Activated T-helper 1 cell treated with Interleukin-2 at 50 U/mL for 16 hours (primary cell): ENCODE measurements at places on chromosomes 7 and 10.
A peak's percentile ranks its signal among the peaks of the same experiment; 100 is the strongest.

GRCh38 chr7:152106990-152107389 is 81.5 kb downstream of the GALNT11 start:
- DNase-seq = no peak

GRCh38 chr7:33459340-33459751 is 330.0 kb downstream of the BBS9 start:
- DNase-seq = no peak

DNA sequence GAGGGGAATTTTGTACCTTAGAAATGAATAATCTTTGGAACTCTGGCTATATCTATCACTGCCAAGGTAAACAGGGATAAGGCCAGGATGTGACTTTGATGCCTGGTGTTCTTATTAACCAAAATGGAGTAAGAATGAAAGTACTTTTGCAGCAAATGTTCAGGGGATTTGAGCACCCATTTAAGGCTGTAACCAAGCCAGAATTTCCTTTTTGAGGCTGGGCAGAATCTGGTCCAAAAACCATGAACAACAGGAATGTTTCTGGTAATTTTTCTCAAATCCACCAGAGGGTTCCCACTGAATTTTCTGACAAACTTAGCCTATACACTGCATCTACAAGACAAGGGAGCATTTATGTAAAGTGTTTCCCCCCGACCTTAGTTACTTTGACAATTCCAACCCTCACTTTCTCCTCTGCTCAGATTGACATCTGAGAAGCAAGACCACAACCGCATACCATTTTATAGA is 120.6 kb downstream of the BAMBI start:
- no peak for DNase-seq

GRCh38 chr7:67021260-67021659 is 24.6 kb downstream of the TYW1 start:
- DNase-seq = no peak

- DNase-seq = no peak
Observed at GRCh38 chr7:149879766-149880637, 6.2 kb downstream of the ATP6V0E2 start.

DNA sequence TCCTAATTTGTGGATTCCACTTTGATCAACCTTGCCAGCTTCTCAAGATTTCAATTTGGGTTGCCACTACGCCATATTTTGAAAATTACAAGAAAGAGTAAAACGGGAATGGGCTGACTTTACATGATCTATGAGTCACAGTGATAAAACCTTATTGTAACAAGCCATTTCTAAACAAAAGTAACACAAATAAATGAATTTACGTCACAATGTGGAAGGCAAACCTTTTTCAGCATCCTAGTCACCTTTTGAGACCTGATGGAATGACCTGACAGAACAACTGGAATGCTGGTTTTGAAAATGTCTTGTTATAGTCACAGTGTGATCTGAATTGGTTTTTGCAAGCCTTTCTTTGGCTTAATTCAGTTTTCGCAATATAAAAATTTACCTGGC is 85.9 kb downstream of the CDK6 start:
- DNase-seq = no peak

DNA sequence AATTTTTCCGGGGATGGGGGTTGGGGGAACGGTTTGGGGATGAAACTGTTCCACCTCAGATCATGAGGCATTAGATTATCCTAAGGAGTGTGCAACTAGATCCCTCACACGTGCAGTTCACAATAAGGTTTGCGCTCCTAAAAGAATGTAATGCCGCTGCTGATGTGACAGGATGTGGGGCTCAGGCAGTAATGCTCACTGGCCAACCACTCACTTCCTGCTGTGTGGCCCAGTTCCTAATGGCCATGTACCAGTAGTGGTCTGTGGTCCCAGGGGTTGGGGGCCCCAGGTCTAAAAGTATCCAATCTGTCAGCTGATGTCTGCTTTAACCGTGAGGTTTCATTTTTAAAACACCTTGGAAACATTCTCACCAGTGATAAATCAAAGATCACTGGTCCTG is 2.2 kb downstream of the STN1 start:
- no peak for DNase-seq

- DNase-seq = no peak
Observed at GRCh38 chr10:6563075-6563474, 17.0 kb downstream of the PRKCQ start.

DNA sequence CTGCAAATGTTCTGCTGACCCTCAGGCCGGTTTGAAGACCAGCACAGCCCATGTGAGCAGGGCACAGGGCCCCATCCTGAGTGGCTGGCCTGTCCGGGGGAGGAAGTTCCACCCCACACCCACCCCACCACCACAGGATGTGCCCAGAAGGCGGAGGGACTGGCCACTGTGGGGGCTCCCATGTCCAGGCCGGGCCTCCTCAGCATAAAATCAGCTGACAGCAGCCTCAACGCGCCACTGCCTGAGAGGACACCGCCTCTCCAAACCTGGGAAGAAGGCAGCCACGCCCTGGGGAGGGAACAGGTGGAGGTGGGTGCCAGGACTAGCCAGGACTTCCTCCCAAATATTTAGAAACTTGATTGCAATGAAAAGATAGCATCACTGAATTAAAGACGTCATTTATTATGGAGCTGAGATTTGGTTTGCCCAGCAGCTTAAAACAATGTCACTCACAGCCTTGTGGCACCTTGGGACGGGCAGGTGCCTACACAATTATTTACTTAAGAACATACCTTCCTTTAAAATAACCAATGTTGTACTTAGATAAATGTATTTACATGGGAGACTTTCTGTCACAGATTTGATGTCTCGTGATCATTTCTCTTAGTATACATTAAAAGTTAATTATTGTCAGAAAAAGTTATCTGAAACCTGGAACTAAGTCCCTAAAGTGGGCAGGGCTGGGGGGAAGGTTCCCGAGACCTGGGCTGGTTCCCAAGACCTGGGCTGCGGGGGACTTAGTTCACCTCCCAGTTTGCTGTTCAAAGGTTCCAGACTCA is 27.3 kb upstream of the FAM20C start:
- no peak for DNase-seq

- no peak for DNase-seq
Observed at GRCh38 chr7:99407872-99408378, 472 bp downstream of the PDAP1 start.

DNA sequence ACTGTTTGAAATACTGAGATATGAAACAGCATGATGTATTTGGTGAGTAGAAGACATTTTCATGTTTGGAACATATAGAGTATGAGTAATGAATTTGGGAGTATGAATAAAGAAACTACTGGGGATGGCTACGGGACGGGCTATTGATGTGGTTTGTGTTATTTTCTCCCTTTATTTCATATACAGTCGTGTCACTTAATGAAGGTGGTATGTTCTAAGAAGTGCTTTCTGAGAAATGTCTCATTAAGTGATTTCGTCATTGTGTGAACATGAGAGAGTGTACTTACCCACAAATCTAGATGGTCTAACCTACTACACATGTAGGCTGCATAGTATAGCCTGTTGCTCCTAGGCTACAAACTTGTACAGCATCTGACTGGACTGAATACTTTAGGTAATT is 106.3 kb downstream of the CCNY start:
- no peak for DNase-seq

- DNase-seq = no peak
Observed at GRCh38 chr10:103854686-103855391, 537 bp downstream of the SH3PXD2A start.

DNA sequence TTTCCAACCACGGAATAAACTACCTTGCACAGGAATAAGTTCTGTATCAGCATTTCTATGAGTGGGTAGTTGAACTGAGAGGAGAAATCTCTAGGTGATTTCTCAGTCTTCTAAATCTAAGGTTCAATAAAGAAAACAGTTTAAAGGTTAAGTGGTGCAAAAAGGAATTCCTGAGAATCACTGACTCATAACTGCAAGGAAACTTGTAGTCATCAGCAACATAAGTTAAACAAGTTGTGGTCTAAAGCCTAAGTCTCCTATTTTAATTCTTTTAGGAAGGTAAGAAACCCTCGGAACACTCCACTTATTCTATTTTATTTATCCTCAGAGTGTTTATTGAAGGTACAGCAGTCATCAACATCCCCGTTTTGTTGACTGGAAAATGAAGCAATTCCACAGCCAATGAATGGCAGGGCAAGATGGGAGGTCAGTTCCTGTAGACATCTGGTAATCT is 92.4 kb upstream of the PIK3CG start:
- DNase-seq = no peak

DNA sequence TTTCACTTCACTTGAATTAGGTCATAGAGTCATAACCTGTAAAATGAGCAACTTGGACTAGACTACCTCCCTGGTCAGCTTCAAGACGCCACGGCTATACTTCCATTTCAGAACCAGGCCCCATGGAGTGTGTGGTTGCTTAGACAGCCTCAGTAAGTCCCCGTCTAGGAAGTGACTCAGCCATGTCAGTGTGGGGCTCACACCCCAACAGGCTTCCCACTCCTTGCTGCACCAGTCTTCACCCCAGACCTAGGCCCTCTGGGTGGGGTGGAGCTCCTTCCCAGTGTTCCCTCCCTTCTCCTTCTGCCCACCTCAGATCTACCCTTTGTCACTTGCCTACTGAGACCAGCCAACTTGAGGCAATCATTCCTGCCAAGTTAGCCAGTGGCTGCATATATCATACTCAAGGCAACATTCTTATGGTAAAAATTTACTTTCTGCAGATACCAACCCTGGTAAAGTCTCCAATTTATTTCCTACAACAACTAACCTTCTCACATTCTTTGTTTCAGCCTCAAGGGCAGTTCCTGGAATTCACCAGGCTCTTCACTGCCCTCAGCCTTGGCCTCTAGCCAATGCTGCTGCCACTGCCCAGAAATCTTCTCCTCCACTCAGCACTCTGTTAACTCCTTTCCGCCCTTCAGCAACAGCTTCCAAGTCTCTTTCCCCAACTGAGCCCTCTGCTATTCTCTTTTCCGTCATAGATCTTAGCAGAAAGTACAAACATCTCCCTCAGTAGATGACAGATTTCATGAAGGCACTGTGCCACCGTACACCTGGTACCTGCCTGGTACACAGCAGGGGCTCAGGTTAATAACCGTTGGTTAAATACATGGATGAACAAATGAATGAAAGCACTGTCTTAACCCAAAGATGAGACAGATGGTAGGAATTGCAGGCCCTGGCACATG is 31.3 kb upstream of the ZNRF2 start:
- DNase-seq = no peak

GRCh38 chr7:104861729-104862390 is 152.1 kb upstream of the KMT2E start:
- DNase-seq = no peak

- DNase-seq = no peak
Observed at GRCh38 chr10:79248341-79249185, 98.7 kb upstream of the PPIF start.

- no peak for DNase-seq
Observed at GRCh38 chr7:87206361-87206760, 13.2 kb downstream of the TMEM243 start.

DNA sequence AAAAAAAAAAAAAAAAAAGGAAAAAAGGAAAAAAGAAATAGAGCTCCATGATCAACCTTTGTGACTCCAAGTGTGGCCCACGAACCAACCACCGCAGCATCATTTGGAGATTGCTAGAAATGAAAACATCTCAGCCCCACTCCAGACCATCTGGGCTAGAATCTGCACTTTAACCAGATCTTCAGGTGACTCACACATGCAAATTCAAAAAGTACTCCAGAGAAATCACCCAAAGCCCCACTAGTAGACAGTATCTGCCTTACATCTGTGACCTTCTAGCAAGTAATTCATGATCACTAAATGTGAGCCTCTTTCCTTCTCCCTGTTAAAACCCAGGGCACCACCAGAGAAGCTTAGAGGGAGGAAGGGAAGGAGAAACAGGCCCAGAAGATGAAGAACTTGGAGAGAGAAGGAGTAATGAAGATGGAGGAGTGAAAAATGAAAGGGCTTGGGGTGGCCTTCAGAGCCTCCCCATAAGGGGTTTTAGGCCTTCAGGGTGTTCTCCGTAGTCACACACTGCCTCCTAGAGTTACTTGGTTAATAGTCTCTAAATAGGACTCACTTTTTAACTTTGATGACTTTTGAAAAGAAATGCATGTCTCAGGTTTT is 94.0 kb downstream of the SLC37A3 start:
- DNase-seq = peak; percentile 3

DNA sequence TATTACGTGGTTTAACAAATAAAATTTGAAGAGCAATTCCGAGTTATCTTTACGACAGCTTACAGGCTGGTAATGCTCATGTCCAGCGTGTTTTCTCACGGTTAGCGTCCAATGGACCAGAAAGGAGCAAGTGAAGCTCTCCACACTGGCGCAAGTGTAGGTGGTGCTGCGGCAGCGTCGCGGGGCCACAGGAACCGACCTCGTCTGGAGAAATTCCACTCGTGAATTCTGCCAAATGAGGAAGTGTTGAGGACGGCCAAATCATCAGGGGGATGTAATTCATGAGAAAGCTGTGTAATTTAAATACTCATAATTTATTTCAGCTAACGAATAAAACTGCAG is 350 bp upstream of the ZNF37A start:
- DNase-seq = no peak

- no peak for DNase-seq
Observed at GRCh38 chr10:124224331-124225028, 131.1 kb upstream of the CHST15 start.

DNA sequence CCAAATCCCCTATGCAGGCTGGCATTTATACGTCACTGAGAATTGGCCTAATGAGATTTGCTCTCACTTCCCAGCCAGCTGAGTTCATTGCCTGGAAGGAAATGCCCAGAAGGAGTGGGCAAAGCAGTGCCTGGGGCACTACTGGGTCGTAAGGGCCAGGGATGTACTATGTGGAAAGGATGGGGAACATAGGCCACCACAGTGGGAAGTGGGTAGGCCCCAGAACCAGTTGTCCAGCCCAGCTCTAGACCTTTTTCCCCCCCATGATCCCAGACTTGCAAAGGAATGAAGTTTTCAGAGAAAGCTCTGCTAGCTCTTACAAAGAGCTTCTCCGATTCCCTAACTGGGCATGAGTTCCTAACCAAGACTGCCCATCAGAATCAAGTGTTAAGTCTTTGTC is 13.9 kb downstream of the TRPV5 start:
- no peak for DNase-seq

DNA sequence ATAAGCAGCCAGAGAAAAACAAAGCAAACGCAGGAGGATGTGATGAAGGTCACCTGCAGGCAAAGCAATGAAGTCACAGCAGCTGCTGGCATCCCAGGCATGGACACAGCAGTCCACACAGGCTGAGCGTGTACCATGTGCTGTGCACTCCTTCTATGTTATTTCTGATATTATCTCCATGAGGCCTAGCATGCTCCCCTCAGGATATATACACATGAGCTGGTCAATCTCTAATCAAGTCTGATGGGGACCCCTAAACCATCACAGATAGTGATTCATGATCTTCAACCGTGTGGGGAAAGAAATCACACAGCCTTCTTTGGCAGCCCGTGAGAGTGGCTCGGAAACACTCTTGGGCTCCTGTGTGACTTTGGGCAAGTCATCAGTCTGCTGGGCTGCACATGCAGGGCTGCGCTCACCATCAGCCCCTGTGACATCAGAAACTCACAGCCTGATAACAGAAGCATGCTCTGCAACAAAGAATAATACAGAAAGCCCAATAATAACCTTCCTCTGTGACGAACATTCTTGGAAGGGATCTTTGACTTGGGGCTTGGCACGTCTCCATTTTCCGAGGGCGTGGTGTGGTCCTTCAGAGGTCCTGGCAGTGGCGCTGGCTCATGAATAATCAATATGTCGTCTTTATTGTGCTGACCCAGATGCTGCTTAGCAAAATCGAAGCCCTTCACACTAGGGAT is 83.0 kb upstream of the ATP6V0A4 start:
- DNase-seq = no peak
